ENCODE measurements at places on chromosomes 11 and 22.
A peak's percentile ranks its signal among the peaks of the same experiment; 100 is the strongest.

DNA sequence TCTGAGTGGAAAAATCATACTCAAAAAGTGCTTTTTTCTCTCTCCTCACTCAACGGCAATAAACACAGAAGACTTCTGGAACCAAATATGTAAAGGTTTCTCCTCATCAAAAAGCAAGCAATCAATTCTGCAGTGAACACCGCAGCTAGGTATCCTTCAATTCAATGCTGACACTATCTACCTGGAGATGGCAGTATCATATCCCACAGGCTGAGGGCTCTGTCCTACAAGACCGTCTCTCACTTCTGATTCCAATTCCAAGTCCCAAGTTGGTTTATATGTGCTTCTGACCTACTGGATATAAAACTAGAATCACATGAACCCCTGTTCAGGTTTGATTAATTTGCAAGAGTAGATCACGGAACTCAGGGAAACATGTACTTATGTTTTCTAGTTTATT, 59.7 kb upstream of the LUZP2 start:
- no peak for DNase-seq

DNA sequence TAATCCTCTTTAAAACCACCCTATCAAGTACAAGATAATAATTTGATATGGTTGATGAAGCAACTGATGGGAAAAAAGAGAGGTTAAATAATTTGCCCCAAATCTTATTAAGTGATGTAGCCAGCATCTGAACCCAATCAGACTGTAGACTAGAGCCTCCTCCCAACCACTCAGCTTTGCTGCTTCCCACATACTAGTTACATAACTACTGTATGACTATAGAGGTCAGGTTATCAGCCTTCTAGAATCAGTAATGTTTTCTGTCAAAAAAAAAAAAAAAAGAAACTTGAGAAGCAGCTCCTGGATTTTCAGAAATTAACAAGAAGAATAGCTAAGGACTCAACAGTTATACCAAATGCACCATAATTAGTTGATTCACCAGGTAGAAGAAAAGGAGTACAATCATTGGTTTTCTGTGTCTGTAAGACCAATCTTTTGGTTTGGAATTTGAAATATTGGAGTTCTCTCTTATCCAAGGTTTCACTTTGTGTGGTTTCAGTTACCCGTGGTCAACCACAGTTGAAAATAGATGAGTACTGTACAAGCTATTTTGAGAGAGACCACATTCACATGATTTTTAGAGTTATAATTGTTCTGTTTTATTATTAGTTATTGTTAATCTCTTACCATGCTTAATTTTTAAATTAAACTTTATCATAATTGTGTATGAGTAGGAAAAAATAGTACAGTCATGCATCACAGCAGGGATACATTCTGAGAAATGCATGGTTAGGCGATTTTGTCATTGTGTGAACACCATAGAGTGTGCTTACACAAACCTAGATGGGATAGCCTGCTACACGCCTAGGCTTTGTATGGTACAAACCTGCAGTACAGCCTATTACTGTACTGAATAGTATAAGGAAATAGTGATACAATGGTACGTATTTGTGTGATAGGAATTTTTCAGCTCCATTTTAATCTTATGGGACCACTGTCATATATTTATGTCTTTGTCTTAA, 72.2 kb downstream of the PDHX start:
- DNase-seq = no peak

- DNase-seq = peak; percentile 70
Measured at GRCh38 chr11:59247531-59248227, 35.0 kb upstream of the MPEG1 start.

DNA sequence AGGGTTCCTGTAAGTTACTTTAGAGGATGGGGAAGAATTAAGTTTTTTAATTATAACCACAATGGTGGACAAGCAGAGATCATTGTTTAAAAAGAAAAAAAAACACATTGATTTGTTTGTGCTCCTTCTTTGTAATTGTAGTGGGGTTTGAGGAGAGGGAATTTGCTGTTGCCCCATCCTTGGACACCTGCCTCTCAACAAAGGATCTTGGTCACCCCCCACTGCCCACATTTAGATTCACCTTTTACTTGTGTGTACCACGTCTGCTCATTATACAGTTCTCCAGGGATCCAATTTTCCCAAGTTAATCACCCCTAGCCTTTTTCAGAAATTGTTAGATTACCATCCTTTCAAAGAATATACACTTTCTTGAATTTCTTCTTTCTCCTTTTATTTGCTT, 53.0 kb downstream of the DNAJC24 start:
- DNase-seq = no peak

DNA sequence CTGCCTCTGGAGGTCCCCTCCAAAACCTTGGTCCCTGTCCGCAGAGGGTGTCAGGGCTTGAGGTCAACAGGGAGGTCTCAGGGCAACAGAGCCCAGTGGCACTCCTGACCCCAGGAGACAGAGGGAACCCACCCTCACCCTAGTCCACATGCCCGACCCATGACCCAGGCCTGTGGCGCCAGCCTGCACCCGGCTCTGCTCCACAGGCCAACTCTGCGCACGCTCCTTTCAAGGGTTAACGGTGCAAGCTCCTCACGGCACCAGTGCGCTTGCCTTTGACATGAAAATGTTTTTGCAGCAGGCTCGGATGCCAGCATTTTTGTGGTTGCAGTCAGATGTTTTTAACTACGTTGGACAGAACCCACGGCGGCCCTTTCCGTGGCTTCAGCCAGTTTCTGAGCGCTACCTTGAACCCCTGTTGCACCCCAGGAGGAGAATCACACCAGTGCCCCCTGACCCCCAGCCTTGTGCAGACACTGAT, 68.6 kb downstream of the CDKN1C start:
- peak; percentile 29 for DNase-seq

- DNase-seq = no peak
Measured at GRCh38 chr11:119676461-119677020, 52.5 kb downstream of the NECTIN1 start.

GRCh38 chr11:30552839-30553238, 33.3 kb downstream of the MPPED2 start:
- DNase-seq = no peak

DNA sequence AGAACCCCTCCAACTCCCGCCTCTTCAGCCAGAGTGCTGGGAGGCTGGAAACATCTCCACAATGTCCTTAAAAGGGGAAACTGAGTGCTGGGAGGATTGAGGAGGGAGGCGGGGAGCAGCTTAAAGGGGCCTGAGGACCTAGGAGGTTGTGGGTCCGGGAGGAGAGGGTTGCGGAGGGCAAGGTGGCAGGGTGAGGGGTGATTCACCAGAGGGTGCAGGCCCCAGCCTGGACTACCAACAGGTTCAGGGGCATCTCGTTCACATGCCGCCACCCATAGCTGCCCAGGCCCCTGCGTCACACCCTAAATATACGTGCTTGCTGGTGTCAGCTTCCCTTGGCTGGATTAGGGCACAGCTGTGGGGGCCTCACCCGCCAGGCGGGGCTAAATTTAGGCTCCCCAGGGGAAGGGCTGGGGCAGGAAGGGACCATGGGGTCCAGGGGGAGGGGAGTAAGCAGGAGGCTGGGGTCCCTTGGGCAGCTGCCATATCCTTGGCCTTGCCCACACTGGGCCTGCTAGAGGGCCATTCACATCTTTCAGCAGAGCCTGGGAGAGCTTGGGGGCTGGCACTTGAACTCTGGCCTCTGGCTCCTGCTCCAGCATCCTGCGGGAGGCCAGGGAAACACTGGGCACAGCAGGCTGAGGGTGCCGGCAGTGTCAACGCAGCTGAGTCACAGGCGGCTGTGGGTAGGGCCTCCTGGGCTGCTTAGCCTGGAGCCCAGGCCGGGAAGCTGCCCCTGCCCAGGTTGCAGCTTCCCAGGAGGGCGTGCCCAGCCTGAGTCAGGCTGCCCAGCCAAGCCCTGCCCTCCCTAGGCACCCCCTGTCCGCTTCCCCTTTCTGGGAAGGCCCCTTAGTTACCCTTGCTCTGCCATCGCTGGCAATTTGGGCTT, 1.3 kb downstream of the EHBP1L1 start:
- DNase-seq = peak; percentile 92

GRCh38 chr11:114290503-114291235, 5.5 kb upstream of the NNMT start:
- DNase-seq = no peak

GRCh38 chr22:41672780-41673509, 15.7 kb downstream of the SNU13 start:
- DNase-seq = no peak

DNA sequence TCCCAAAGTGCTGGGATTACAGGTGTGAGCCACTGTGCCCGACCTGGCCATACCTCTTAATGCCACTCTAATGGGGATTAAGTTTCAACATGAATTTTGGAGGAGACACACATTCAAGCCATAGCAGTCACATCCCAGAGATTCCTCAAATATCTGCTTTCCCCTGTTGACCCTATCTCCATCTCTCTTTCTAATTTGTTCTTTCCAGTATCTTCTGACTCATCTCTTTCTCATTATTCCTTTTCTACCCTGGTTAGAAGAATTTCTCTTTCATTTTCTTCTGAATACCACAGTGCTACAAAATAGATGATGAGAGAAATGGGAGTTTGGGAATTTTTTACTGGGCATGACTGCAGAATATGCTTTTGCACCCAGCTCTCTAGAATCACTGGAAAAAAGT, 5.1 kb downstream of the OR10V1 start:
- no peak for DNase-seq

GRCh38 chr22:20024650-20025397, 3.9 kb downstream of the TANGO2 start:
- no peak for DNase-seq

GRCh38 chr22:23673826-23674690, 16.8 kb upstream of the RGL4 start:
- no peak for DNase-seq

DNA sequence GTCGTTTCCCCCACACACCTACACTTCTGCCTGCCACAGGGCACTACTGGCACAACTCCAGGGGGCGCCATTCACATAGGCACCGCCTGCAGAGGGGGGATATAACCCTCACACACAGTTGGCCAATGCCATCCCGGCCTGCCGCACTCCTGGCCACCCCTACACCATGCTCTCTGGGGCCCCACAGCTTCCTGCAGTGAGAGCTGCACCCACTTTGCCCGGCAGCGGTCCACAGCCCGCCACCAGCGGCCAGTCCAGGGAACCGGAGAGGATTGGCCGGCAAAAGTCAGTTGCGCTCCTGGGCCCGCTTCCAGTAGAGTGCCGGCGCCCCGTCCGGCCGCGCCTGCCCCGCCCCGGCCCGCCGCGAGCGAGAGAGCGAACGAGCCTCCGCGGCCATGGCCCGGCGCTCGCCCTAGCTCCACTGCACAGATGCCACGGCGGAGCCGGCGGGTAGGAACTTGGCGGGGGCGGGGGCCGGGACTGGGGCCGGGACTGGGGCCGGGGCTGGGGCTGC, 25.6 kb upstream of the SUSD2 start:
- peak; percentile 64 for DNase-seq

DNA sequence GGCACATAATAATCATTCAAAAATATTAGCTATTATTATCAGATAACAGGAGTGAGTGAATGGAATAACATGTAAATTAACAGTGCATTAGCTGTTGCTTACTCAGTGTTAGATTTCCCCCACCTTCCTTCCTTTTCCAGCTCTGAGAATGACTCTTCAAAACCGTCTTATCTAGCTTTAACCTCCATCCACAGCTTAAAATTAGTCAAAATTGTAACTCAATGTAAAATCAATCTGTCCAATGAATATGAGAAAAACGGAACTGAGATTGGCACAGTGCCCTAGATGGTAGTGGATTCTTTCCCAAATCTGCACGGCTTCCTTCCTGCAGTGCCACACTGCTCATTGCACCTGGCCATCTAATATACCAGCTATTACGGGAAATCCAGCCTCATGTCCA, 156.8 kb upstream of the BDNF start:
- DNase-seq = no peak

DNA sequence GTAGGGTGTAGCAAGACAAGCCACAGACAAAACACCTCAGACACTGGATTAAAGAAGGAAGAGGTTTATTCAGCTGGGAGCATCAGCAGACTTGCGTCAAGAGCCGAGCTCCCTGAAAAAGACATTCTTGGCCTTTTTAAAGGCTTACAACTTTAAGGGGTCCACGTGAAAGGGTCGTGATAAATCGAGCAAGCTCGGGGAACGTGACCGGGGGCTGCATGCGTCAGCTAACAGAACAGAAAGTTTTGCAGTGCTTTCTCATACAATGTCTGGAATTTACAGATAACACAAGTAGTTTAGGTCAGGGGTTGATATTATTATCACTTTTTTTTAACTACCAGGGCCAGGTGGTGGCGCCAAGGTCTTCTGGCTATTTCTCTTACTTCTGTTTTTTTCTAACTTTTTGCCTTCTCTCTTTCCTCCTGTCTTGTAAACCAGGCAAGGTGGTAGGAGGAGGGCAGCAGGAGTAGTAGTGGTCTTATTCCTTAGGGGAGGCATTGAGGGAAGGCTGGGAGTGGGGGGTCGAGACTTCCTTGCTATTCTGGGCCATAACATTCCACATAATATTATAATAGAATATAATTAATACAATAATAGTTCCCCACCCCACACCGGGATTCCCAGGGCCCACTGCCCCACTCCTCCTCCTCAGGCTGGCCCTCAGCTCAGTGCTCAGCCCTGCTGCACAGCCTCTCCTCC, 587 bp upstream of the ALDH3B1 start:
- peak; percentile 74 for DNase-seq

DNA sequence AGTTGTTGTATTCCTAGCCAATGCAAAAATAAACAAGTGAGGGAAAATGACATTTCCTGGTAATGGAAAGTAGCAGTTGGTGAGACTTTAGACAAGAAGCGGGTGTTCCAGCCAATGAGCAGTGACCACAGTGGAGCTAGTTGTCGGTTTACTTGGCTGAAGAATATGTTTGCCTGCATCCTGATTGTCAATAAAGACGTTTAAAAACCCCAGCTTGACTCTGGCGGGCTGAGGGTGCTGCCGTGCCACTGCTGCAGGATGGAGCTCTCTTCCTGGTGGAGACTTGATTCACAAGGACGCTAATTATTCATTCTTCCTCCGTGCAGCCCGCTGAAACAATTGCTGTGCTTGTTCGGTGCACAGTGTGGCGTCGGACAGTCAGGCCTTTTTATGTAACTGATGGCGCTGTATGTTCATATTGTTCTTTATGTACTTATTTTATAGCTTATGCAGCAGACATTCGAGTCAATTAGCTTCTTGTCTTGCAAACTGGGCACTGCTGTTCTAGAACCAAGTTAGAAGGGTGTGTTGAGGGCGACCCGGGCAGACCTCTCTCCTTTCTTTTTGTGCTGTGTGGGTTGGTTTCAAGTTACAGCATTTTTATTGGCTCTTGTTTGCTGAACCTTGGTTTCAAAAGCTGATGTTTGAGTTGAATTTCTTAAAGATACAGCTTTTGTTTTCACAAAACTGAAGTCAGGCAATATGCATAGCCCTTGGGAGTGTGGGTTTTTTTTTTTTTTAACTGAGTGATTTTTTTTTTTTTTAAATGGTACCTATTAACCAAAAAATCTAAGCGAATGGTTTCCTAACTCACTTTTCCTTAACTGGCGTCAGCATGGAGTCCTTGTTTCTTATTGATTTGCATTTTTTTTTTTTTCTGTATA, 153.9 kb downstream of the TEAD1 start:
- DNase-seq = peak; percentile 73

DNA sequence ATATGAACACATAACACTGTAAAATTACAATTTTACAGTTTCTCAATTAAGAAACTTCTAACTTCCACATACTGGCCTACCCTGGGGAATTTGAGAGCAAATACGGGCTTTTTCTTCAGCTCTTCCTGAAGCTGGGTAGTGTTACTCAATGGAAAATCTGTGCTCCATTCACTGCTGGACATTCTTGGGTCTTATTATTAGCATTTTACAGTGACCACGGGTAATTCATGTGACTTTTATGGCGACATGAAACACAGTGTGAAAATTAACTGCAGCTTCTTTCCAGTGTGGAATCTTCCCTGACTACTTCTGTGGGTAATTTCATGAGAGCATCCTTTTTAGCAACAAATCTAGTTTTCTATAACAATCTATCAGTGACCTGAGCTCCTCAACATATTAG, 423.7 kb upstream of the ANO5 start:
- no peak for DNase-seq
